ENCODE measurements at places on chromosomes 16 and 17.

DNA sequence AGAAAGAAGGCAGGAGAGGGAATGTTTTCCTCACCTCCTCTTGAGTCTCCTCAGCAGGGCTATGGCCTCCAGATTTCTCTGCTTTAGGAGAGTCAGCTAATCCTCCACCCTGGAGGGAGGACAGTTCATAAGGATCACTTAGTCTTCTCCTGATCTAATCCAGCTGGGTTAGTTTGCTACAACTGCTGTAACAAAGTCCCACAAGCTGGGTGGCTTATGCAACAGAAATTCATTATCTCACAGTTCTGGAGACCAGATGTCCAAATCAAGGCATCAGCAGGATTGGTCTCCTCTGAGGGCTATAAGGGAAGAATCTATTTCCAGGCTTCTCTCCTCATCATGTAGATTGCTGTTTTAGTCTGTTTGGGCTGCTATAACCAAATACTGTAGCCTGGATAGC lies 40.6 kb upstream of the XYLT1 start:
- DNase-seq: no peak

- no peak for DNase-seq
Observed at GRCh38 chr17:34125010-34125409, 130.1 kb upstream of the CCL2 start.

GRCh38 chr17:82283208-82283749 lies 9.8 kb upstream of the CSNK1D start:
- DNase-seq: no peak

GRCh38 chr16:84228256-84228838 lies 11.5 kb downstream of the KCNG4 start:
- DNase-seq: no peak

GRCh38 chr17:10316801-10317542 lies 55.8 kb downstream of the MYH13 start:
- DNase-seq: no peak

GRCh38 chr16:72677662-72678447 lies 370.1 kb downstream of the ZFHX3 start:
- DNase-seq: no peak

DNA sequence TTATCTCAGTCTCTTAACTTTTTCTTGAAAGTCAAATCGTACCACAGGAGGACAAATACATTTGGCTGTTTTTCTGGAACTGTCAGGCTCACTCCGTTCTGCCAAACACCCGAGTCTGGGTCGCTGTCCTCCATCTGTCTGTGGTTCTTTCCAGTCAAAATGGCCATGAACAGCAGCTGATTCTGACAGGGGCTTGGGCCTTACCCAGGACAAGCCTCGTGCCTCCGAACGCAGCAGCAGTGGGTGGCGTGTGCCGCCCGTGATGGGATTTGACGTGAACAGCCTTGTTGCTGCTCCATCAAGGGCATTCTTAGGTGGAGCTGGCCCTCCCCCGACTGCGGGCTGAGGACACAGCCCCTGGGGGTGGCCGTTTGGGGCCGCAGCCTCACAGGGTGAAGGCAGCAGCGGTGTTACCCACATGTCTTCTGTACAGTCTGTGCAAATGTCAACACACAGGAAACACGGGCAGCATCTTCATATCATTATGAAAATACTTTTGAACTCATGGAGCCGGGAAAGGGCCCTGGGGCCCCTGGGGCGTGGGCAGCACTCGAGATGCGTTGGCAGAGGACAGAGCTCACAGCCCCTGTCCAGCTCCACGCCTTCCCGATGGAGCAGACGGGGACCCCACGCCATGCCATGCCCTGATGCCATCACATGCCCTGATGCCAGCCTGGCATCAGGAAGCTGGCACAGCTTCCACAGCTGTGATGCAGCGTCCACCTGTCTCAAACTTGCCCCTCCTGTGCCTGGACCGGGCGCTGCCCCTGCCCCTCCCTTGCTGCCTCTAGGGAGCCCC lies 8.6 kb upstream of the ACSF3 start:
- DNase-seq: no peak

GRCh38 chr17:311119-311782 lies 41.4 kb downstream of the RPH3AL start:
- DNase-seq: no peak

DNA sequence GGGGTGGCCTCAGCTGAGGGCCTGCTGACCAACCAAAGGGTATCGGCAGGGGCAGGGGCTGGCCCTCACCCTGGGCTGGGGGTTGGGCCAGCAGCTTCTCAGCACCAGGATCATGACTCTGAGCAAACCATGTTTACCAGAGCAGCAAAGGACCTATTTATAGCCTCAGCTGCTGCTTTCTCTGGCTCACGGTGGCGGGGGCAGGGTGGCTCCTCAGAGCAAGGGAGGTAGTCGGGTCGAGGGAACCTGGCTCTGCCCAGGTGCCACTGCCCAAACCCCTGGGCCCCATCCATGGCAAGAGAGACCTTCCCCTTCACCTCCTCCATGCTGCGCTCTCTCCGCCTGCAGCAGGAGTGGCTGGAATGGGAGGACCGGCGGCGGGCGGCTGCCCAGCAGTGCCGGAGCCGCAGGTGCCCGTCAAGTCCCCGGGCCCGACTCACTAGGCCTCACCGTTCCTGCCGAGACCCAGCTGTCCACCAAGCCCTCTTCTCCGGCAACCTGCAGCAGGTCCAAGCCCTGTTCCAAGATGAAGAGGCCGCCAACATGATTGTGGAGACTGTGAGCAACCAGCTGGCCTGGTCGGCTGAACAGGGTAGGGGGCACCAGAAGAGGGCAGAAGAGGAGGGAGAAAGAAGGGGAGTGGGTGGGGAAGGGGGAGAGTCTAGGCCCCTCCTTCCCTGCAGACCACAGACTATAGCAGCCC lies at the start of gene ASB16:
ASB16 (plus strand) TSS at position 206 of the 703 bp plus-strand sequence; CDS start at position 292, 86 bp downstream.
- DNase-seq: no peak

DNA sequence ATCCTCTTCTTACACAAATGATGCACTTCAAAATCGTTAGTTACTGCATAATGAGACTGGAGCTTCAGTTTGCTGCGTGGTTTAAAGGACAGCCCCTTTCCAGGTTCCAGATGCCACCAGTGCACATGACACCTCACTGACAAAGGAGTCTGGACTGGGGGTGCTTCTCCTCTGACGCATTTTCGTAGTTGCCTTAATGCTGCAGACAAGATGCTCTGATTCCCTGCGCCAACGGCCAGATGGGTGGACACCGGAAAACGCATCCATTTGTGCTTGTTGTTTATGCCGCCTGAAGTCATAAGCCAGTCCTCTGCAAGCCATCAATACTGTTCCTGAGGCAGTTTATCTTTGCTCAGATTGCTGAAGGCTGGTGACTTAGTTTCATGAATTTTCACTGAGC lies 16.0 kb downstream of the FBXO31 start:
- no peak for DNase-seq

- no peak for DNase-seq
Observed at GRCh38 chr17:7440834-7441195, 1.5 kb downstream of the FGF11 start.

DNA sequence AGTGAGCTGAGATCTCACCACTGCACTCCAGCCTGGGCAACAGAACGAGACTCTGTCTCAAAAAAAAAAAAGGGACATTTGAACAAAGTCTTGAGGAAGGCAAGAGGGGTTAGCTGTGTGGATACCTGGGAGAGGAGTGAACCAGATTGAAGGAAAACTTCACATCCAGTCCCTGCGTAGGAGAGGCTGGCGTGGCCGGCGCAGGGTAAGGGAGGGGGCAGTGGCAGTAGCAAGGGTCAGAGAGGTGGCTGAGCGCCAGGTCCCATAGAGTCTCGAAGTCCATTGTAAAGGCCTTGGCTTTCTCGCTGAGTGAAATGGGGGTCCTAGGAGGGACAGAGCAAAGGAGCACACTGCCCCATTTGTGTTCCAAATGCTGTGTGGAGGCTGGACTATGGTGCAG lies 171.8 kb upstream of the WSCD1 start:
- DNase-seq: no peak

GRCh38 chr16:84475643-84476240 lies 28.7 kb downstream of the MEAK7 start:
- no peak for DNase-seq

GRCh38 chr17:49906531-49907136 lies 58.8 kb upstream of the TAC4 start:
- DNase-seq: no peak

- DNase-seq: no peak
Observed at GRCh38 chr17:2302778-2303203, 794 bp downstream of the SMG6 start.

DNA sequence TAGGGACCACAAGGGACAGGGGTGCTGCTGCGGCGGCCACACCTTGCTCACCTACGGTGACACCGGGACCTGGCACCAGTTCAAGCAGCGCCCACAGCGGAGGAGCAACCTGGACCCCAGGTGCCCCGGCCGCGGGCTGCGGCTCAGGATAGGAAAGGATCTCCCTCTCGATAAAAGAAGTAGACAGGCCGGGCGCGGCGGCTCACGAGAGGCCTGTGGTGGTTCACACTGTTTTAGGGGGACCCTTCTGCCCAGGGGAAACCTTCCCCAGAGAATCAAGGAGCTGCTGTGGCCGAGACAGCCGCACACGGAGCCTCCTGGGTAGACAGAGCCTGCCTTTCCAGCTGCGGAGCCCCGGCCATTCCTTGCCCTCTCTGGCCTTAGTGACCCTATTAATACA lies 17.9 kb upstream of the ATP2A3 start:
- DNase-seq: no peak

DNA sequence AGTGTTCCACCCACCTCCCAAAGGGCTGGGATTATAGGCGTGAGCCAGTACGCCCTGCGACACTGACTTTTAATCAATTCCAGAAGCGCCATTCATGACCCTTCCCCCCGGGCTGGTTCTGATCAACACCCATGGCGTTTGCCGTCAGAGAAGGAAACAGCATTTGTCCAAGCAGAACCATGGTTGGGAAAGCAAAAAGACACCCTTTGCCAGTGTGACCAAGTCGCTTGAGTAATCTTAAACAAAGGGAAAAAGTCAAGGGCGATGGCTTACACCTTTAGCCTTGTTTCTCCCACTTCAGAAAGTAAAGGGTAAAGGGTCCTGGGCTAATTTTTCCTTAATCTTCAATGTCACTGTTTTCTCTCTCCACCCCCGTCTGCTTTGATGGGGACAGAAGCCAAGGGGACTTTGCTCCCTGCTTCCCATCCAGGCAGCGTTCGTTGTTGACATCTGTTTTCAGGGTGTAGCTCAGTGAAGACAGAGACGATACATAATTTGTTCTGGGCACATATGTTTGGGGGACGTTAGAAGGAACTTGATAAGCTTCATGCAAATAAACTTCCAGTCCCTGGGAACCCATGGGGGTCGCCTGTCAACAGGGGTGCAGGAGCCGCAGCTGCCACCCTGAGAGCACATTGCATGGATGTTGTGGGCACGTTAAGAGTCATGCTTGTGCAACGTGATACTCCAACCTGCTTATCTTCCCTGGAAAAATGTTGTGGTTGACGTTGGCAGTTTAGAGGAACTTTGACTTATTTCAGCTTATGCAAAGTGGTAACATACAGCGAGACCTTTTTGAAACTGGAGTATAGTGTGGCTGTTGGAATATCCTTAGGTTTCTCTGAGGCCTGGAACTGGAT lies 50.6 kb upstream of the TANGO6 start:
- DNase-seq: no peak

DNA sequence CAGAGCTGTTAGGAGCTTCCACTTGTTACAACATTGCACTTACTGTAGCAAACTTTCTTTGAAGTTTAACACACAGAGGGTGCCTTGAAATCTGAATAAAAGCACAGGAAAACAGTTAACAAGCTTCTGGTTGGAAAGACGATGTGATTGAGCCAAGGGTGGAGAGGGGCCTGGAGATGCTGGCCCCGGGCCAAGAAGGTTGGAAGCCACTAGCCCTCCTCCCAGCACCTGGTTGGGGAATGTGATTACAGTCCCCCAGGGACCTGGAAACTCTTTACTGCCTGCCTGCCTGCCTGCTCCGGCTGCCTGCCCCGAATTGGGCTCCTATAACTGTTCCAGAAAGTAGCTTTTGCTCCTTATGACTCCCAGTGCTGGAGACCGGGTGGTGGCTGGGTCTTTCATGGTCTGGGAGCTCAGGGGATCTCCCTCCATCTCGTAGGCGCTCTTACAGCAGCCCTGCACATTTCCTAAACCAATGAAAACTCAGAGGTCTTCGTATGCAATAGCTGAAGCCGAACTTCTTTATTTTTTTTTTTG lies 48.0 kb upstream of the ZFHX3 start:
- no peak for DNase-seq

- DNase-seq: no peak
Observed at GRCh38 chr16:58010886-58011285, 9.7 kb downstream of the USB1 start.

DNA sequence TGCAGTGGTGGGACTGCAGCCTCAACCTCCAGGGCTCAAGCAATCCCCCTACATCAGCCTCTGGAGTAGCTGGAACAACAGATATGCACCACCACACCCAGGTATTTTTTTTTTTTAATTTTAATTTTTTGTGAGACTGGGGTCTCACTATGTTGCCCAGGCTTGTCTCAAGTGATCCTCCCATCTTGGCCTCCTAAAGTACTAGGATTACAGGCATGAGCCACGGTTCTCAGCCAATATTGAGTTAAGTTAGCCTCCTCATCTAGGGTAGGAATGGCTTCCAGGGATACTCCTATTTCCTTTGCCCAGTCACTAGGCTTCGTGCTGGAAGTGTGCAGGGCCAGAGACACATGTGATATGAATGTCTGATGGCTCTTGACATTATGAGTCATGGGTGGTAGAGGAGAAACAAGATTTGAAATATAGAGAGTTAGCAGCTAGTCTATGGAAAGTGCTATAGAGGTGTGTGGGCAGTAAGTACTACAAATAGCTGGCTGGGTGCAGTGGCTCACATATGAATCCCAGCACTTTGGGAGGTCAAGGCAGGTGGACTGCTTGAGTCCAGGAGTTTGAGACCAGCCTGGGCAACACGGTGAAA lies 8.0 kb upstream of the HES7 start:
- no peak for DNase-seq

DNA sequence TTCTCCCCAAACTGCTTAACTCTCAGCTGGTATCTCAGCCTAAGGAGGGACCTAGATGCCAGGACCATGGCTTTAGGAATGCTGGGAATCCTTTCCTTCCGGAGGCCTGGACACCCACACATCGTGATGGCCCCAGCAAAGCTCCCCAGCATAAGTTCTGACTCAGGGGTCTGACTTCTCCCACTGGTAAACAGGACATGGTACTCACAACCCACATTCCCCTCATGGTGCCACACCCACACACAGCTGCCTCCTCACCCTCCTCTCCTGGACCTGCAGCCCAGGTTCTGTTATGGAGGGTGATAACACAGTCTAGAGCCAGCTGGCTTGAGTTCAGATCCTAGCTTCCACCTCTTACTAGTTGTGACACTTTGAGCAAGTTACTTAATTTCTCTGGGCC lies 719 bp upstream of the RNF227 start:
- DNase-seq: no peak

All from stimulated activated CD8-positive, alpha-beta memory T cell treated with anti-CD3 and anti-CD28 coated beads, Interleukin-4, amount 100 ng/mL, for 4 hours (primary cell).